ENCODE measurements at places on chromosomes 7 and 10. TPM values are rescaled to one million over a fixed set of nuclear protein-coding genes. Genes with fewer than 3 reads are reported as not detected.

HGF gene
- 0.39 TPM for total RNA-seq

- no peak for DNase-seq
These were observed 170.3 kb downstream of the NEURL1 start for GRCh38 chr10:103663802-103664201.

- no peak for DNase-seq
These were observed 37.8 kb downstream of the RSU1 start for GRCh38 chr10:16779384-16779915.

GRCh38 chr7:154416714-154417113 is 364.5 kb downstream of the DPP6 start:
- no peak for DNase-seq

GRCh38 chr7:151251689-151252560 is 3.4 kb upstream of the SMARCD3 start:
- peak; percentile 70 for DNase-seq

DNA sequence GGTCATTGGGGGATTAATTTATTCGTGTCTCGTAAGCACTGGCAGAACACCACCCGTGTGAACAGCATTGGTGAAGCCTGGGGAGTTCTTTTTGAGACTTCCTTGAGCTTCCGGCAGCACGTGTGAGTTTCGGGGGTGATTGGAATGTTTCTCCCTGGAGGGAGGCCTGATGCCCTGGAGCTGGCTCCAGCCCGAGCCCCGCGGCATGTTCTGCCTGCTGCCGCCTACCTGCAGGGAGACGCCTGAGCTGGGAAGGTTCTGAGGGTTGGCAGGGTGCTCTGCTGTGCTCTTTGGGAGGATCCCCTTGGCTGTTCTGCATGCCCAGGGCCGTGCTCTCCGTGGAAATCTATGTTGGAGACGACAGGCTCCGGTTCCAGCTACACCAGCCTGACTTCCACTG is 159.3 kb downstream of the MGMT start:
- no peak for DNase-seq

ZCWPW1 gene
- total RNA-seq = 0.20 TPM

DNA sequence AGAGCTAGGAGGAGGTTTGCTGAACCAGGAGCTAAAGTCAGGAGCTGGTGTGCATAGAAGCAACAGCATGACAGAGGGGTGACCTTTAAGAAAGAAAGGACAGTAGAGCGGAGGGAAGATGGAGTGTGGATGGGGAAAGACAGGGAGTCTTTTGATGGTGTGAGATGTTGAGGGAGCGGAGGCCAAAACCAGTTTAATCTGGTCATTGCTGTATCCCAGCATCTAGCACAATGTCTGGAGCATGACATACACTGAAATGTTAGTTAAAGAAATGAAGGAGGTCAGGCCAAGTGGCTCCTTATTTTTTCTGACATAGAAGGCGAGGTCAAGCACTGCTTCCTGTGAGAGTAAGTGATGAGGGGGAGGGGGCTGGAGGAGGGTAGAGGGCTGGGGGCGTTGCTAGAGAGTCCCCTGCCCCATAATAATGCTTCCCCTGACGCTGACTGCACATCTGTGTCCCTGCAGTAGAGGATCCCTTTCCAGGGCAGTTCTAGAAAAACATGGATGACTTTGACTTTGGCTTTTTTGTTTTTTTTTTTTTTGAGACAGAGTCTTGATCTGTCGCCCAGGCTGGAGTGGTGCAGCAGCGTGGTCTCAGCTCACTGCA is 70.2 kb downstream of the ZNF467 start:
- no peak for DNase-seq

GRCh38 chr7:12199363-12199762 is 11.7 kb upstream of the TMEM106B start:
- DNase-seq = no peak

GRCh38 chr10:32605787-32606186 is 159.8 kb downstream of the CCDC7 start:
- DNase-seq = no peak

GRCh38 chr10:12327074-12327473 is 22.3 kb upstream of the CAMK1D start:
- no peak for DNase-seq

GRCh38 chr7:36620166-36620708 is 104.1 kb downstream of the AOAH start:
- DNase-seq = no peak

DNA sequence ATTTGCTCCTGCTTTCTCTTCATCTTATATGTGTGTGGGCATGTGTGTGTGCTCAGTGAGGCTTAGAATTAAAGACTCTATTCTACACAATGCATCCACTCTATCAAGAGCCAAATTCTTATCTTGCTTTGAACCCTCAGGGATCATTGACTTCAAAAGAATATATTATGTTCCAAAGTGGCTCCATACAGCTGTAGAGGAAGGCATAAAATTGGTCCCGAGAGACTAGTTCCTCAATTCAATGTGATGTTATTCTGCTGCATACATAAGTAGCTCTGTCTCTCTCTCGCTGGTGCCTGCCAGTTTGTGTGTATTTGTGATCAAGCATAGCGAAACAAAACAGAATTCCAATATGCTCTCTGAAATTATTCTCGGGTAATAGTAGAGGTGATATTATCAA is 997.9 kb upstream of the POT1 start:
- no peak for DNase-seq

- no peak for DNase-seq
These were observed 45.2 kb upstream of the EXOC4 start for GRCh38 chr7:133207687-133208086.

SPDYE18 gene
- total RNA-seq = not detected

DNAJC30 gene
- 2.5 TPM for total RNA-seq

HTR7 gene
- total RNA-seq = 7.3 TPM

TMEM184A gene
- 0.10 TPM for total RNA-seq

- DNase-seq = peak; percentile 23
These were observed 1.5 kb downstream of the IL15RA start for GRCh38 chr10:5975641-5976473.

DNA sequence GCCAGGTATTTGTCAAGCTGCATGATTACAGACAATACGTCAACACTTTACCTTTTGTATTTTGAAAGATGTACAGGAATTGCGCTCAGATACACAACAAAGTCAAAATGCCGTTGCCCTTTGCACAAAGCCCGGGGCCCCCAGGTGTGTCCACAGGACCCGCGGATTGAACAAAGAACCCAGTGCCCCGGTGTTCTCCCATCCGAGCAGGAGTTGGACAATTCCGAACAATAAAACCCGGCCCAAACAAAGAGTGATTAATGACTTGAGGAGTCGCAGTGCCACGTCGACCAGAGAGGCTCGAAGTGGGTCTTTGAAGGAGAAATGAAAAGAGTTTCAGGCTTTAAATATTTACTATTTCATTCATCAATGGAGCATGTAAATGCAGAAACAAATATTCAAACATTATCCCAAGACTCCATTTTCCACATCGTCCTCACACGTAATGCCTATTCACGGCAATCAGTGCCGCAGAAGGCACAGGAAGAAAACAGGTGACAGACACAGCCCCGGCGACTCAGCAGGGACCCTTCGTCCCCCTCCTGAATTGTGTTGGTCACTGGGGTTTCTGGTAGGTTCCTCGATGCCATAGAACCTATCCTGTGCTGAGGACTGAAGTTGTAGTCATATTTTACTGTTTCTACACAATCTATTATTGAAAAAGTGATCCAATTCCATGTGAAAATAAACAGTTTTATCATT is 70.9 kb upstream of the MGMT start:
- DNase-seq = no peak

DNA sequence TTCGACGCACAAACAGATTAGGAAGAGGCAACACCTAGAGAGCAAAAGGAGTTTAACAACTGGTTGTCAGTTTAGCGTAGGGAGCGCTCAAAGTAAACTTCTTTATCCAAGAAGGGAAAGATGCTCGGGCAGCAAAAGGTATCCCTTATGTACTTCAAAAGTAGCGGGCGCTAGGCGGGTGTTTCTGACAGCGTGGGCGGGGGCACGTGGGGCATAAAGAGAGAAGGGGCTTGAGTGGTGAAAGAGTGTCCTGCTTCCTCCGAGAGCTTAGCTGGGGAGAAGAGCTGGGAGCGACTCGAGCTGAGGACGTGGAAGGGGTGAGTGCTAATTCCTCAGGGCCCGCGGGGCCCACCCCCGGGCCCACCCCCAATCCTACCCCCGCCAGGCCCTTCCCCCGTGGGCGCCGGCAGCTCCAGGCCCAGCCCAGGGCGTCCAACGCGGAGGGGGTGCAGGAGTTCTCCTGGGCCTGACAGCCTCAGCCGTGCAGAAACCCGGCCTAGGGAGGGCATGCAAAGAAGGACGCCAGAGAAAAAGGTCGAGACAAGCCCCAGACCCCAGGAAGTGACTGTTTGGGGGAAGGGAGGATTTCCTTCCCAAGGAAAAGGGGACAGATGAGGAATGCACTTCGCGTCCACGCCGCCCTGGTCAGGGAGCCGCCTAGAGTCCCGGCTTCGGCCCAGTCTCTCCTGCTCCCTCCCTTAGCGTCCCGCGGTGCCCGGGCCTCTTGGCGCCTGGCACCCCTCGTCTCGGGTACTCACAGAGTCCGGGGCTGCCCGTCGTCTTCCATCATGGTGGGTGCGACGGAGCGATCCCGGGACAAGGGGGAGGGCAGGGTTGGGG is 868 bp downstream of the TIAL1 start:
- peak; percentile 31 for DNase-seq

DNA sequence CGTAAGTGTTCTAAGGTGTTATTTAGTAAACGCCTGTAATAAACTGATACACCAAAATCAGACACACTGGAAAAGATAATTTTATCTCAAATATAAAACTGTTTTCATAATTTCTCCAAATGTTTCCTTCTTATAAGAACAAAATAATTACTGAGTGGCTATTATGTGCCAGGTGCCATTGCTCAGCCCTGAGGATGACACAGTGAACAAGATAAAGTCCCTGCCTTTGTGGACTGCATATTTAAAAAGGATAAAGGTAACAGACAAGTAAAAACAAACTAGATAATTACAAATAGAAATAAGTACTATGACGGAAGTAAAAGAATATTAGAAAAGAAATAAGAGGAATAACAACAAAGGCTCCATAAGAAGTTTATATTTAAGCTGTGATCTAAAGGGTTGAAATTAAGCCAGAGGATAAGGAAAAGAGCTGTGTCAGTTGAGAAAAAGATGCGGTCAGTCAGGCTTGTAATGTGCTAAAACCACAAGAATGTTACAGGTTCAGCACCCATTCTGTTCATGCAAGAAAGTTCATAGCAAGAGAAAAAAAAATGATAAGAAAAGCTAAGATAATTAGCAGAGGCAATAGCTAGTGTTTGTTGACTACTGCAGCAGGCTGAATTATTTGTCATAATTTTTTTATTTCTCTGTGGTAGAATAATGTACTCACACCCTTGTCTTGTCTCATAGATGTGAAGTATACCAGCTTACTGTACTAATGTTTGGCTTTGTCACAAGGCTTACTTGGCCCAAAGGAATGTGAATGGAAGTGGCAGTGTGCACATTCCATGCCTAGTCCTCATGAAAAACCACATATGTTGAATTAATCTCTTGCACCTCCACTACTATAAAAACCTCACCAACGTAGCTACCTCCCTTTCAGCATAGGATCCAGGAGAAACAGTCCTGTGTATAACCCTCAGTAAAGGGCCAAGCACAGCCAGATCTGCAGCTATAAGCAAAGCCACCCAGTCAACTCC is 75.1 kb downstream of the CRPPA start:
- peak; percentile 95 for DNase-seq

ADK gene
- 64.6 TPM for total RNA-seq

GRCh38 chr10:3774018-3774813 is 10.8 kb downstream of the KLF6 start:
- peak; percentile 34 for DNase-seq

DNA sequence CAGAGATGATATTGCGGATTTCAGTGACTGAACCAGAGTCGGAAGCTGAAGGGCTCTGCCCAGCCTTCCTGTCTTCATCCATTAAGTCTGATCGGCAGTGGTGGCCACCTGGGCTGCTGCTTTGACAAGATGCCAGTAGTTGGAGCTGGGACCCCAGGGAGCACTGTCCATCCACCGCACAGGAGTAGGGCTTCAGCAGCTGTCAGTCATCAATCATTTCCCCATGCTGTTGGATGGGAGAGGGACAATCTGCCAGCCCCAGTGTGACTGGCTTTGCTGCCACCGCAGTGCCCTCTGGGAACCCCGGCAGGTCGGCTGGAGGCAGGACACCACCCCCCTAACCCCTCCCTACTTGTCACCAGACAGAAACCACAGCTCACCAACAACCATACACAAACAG is 23.0 kb upstream of the GPR146 start:
- DNase-seq = no peak
